ENCODE measurements at places on chromosomes 11 and 22. TPM values are rescaled to one million over a fixed set of nuclear protein-coding genes. Genes with fewer than 3 reads are reported as not detected.

SLC22A9 gene
- total RNA-seq: not detected

SOX6 gene
- 0.67 TPM for total RNA-seq

KLHL35 gene
- 1.2 TPM for total RNA-seq

SC5D gene
- total RNA-seq: 44.2 TPM

TMEM132A gene
- 69.7 TPM for total RNA-seq

BTG4 gene
- 0.15 TPM for total RNA-seq

FOLR1 gene
- not detected for total RNA-seq

APOBEC3F gene
- 5.1 TPM for total RNA-seq

DCHS1 gene
- 4.3 TPM for total RNA-seq

SMTNL1 gene
- total RNA-seq: not detected

NCAM1 gene
- 2.5 TPM for total RNA-seq

ABCG4 gene
- total RNA-seq: 0.34 TPM

SLC22A12 gene
- not detected for total RNA-seq

RBMXL2 gene
- not detected for total RNA-seq

DCDC1 gene
- total RNA-seq: not detected

OR56A1 gene
- total RNA-seq: not detected

CPT1A gene
- total RNA-seq: 5.9 TPM

POLDIP3 gene
- total RNA-seq: 34.3 TPM

PCNX3 gene
- total RNA-seq: 34.0 TPM
